Smooth muscle cell of bladder (primary cell): ENCODE measurements at places on chromosomes 11 and 22. TPM values are rescaled to one million over a fixed set of nuclear protein-coding genes. Genes with fewer than 3 reads are reported as not detected.

The SULT4A1 gene
- 0.09 and 0.14 TPM in 2 replicates for total RNA-seq

The SAA4 gene
- not detected in 2 replicates for total RNA-seq

The NTM gene
- total RNA-seq: 15.4 and 17.7 TPM in 2 replicates

The PPP1R14B gene
- total RNA-seq: 115 and 130 TPM in 2 replicates
